ENCODE measurements at places on chromosomes 4 and X.

DNA sequence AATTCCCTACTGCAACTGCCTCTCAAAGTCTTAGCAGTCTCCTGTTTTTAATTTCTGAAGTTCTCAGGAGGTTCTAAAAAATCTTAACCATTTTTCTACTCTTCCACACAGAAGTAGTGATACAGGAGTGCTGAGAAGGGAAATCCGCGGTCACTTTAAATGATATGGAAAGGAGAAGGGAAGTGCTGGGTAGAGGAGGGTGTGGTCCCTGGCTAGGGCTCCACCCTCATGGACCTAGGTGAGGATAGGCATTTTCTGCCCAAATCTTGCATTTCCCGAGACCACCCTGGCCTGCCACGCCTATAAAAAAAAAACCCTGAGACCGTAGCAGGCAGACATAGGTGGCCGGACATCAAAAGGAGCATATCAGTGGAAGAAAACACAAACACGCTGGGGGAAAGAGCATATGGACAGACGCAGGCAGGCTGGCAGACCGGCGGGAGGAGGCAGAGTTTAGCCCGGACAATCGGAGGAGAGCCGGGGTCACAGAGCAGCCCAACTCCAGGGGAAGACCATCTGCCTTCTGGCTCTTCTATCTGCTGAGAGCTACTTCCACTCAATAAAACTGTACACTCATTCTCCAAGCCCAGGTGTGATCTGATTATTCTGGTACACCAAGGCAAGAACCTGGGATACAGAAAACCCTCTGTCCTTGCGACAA, 85.7 kb downstream of the POU3F4 start:
- no peak for DNase-seq

GRCh38 chrX:70172964-70173363, 4.3 kb upstream of the DGAT2L6 start:
- no peak for DNase-seq

DNA sequence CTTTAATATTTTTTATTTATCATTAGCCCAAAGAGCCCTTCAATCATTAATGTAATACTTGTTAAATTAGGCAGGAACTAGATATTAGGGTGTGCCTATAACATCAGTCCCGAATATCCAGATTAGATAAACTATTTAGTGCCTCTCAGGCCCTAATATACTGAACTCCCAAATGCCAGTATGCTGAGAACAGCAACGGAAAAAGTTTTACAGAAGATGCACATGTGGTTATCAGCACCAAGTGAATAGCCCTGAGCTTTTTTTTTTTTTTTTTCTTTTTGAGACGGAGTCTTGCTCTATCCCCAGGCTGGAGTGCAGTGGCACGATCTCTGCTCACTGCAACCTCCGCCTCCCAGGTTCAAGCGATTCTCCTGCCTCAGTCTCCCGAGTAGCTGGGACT, 13.0 kb upstream of the ELF2 start:
- DNase-seq, result no peak

GRCh38 chr4:158197194-158197776, 13.0 kb upstream of the TMEM144 start:
- no peak for DNase-seq

DNA sequence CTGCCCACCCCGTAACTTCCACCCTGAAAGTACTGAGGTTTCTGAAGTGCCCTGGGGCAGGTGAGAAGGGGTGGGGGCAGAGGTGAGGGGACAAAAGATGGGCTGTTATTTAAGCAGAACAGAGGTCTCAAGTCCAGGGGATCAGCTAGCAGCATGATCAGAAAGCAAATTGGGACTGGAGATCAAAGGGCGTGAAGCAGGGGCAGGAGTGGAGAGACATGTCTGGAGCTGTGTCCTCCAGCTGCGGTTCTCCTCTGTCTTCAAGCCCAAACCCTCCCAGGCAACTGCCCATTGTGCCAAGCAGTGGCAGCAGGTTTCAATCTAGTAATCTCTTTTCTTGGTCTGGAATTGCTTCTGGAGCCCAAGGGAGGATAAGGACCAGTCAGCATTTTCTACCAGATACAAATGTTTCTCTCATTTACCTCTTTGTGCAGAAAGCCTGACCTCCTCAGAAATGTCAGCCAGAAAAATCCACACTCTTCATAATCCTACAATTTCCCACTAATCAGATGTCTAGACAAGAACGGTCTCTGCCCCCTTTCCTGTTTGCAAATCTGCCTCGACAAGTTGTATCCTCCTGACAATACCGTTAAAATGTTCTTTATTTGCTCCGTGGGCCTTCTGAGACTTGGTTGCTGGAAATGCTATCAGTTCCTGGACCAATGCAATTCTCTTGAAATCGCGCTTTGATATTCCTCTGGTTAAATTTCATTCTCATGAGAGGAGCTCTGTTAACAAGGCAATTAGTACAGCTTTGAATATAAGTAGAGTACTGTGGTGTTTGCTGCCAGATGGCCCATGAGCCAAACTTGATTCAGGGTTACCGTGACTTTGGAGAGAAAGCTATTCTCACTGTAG, 23.2 kb upstream of the RASL11B start:
- no peak for DNase-seq

GRCh38 chr4:126242679-126243390, 928.1 kb downstream of the FAT4 start:
- no peak for DNase-seq

GRCh38 chrX:70386235-70386634, 36.9 kb upstream of the GDPD2 start:
- no peak for DNase-seq

DNA sequence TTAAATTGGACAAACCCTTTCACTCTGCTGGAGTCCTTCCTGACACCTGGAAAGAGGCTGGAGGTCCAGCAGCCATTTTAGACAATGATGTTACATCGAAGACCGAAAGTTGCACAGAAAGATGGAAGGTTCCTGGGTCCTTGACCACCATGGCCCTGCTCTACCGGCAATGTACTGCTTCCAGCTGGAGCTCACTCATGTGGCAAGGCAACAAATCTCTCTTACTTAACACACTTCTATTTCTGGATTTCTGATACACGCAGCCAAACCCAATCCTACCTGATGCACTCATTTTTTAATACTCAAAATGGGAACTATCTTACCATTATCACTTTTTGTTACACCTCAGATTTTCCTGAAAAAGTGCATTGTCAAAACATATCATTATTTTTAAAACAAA, 33.1 kb downstream of the DMD start:
- no peak for DNase-seq

DNA sequence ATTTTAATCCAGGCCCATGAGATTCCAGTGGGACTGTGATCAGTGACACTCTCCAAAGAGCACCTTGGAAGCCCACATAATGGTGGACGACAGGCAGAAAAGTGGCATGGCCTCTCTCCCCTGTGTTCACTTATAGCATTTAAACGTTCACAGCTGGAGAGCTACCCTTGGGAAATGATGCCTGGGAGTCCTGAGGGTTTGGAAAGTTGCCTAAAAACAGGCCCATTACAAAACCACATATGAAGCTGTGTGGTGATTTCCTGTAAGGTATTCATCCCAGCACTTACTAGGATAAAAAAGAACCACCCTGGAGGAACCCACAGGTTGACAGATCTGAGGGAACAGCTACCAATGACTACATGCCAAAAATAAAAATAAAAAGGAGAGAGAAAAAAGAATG, 193.2 kb downstream of the RASL11B start:
- DNase-seq, result no peak

GRCh38 chrX:108223585-108223984, 132.0 kb downstream of the ATG4A start:
- no peak for DNase-seq

DNA sequence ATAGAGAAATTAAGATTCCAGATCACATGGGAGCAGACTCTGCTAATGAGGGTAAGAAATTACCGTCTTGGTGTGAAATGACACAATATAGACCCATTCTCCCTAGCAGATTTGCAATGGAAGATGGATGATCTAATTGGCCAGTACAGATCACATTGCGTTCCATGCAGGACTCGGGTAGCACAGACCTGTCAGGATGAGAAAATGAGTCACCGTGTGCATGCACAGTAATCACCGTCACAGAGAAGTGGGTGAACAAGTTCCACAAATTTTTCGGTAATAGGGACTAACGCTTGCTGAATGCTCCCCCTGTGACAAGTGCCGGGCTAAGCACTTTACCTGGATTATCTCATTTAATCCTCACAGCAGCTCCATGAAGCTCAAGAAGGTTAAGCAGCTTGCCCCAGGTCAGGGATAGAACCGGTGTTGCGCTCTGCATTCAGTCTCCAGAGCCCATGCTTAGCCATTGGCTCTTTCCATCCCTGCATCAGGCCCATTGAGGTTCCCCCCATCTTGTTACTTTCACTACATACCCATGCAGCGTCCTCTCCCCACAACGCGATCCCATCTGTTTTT, 375.6 kb downstream of the FBXW7 start:
- no peak for DNase-seq

DNA sequence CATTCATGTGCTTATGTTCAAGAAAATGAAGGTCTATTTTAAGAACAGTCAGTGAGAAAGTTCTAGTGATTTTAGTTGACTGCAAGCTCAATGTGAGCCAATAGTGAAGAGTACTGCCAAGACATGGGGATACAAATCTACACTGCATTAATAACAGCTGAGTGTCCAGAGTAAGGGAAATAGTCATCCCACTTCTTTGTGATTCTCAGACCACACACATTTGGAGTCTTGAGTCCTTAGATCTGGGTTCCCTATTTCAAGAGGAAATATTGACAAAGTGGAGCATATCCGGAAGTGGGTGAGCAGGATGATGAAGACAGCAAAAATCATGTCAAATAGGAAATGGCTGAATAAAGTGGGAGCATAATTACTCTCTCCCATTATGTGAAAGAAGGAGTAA, 171.1 kb downstream of the LARP7 start:
- DNase-seq, result no peak

DNA sequence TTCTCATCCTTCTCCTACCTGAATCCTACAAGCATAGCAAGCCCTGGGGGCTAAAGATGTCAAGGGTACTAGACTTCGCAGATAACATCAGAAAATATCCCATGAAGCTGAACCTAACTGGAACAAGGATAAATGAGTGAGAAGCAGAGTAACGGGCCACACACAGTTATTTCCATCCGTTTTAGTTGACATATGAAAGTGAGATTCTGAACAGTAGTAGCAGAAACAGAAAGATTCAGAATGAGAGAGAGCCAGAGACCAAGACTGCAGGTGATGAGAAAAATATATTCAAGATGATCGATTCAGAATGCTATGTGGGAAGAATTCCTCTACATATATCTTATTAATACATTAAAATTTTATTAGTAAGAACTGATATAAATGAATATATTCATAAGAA, 165.1 kb downstream of the TSPAN5 start:
- no peak for DNase-seq
